ENCODE measurements at places on chromosomes 13 and 19.

DNA sequence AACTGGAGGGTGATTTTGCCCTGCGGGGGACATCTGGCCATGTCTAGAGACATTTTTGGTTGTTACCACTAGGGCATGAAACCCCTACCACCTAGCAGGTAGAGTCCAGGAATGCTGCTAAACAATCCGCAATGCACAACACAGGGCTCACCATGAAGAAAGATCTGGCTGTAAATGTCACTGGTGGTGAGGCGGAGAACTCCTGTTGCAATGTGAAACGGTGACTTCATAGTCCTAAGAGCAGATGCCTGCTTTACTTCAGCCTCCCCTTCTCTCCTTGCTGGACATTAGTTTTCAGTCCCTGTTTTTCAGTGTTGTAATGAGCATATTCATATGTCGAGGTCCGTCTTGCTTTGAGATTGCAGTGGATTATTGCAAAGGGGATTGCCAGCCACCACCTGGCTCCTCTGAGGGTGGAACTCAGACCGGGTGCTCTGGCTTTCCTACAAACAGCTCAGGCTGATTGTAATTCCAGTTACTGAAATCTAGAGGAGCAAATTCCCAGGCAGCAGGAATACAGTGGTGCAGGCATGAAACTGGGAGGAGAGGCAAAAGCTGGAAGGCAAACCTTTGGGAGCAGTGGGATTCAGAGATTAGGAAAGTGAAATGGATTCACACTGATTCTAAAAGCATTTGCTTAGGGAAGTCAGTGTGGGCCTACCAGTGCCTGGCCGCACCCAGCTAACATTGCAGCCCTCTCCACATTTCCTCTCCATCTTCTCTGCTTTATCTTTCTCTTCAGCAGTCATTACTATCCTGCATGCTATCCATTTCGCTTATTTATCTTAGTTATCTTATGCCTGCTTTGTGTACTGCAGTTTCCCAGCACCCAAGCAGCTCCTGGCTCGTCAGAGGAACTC is 76.1 kb upstream of the PCDH8 start:
- no peak for DNase-seq

GRCh38 chr13:34555988-34556387 is 386.1 kb upstream of the NBEA start:
- no peak for DNase-seq

- DNase-seq, result no peak
These were observed 14.8 kb downstream of the TBC1D4 start for GRCh38 chr13:75467040-75467728.

DNA sequence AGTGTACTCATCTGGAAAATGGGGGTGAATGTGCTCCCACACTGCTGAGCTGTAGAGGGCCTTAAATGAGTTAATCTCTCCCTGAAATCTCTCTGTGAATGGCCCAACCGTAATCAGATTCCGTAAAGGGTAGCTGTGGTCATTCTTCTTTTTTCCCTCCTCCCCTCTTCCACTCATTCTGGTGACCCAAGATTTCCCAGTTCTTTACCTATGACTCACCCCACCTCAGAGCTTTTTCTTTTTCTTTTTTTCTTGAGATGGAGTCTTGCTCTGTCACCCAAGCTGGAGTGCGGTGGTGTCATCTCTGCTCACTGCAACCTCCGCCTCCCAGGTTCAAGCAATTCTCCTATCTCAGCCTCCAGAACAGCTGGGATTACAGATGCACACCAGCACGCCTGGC is 33.3 kb upstream of the MUC16 start:
- DNase-seq, result no peak

DNA sequence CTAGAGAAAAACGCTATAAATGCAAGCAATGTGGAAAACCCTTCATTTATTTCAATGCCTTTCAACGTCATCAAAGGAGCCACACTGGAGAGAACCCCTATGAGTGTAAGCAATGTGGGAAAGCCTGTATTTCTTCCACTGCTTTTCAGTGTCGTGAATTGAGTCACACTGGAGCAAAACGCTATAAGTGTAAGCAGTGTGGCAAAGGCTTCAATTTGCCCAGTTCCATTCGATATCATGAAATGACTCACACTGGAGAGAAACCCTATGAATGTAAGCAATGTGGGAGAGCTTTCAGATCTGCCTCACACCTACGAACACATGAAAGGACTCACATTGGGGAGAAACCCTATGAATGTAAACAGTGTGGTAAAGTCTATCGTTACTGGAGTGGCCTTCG is 27.4 kb downstream of the ZNF20 start:
- DNase-seq, result peak; percentile 16

- DNase-seq, result no peak
These were observed 26.7 kb upstream of the CEBPA start for GRCh38 chr19:33329060-33329459.

DNA sequence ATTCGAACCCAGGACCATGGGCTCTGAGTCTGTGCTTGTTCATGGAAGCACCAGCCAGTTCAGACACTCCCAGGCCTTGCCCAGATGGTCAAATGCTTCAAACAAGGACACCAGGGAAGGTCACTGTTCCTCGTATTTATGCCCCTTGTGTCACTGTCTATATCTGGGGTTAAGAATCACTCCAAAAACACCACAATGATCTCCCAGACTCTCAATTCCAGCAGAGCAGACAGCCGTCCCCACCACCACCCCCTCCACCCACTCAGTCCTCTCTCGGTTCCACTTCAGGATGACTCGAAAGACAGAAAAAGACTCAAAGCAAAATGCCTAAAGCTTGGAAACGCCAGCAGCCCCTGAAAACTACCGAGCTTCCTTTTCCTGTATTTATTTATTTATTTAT is 79.0 kb downstream of the INSR start:
- no peak for DNase-seq

- no peak for DNase-seq
These were observed 1.4 kb downstream of the MYCBP2 start for GRCh38 chr13:77325371-77325980.

DNA sequence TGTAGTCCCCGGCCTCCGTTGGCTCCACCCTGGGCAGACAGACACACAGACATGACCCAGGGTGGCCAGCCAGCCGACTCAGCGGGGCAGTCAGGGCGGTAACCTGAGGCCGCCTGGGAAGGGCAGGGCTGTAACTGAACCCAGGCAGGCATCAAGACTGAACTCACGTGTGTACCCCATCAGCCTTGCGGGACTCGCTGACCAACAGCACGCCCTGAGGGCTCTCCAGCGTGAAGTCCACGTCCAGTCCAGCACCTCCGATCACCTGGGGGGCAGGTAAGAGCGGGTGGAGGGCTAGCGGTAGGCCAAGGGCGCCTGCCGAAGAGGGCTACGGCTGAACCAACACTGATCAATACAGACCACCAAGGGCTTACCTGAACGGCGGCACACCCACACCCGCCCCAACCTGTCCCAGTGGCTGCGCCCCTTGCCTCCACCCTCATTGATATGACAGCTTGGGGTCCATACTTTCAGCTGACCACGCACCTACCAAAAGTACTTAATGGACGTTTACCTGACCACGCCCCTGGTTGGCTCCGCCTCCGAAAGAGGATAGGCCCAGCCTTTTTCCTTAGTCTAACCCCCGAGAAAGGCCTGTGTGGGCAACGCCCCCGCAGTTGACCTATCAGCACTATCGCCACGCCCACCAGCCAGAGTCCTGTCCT is 791 bp downstream of the TMED1 start:
- no peak for DNase-seq

DNA sequence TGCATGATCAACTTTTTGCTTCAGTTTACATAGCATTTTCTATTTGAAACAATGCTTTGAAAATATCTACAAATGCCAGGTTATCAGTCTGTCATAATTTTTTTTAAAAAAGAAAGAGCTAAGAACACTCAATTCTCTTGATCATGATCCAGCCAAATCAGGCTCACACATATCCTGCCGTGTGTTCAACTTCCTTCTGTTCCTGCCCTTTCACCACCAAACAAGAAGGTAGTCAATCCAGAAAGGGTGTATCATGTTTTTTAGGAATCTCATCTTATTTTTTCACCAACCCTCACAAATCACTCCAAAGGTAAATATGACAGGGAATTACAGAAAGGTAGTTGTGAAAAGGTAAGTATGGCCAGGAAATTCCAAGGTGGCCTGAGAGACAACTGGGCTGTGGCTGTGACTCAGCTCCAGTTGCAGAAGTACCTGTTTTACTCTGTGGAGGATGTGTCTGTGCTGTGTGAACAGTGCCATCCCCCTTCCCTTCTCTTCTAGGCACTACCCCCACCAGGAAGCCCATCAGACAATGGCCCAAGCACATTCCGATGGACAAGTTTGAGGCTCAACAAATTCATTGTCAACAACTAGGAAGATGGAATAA is 138.8 kb upstream of the GJB6 start:
- DNase-seq, result no peak

DNA sequence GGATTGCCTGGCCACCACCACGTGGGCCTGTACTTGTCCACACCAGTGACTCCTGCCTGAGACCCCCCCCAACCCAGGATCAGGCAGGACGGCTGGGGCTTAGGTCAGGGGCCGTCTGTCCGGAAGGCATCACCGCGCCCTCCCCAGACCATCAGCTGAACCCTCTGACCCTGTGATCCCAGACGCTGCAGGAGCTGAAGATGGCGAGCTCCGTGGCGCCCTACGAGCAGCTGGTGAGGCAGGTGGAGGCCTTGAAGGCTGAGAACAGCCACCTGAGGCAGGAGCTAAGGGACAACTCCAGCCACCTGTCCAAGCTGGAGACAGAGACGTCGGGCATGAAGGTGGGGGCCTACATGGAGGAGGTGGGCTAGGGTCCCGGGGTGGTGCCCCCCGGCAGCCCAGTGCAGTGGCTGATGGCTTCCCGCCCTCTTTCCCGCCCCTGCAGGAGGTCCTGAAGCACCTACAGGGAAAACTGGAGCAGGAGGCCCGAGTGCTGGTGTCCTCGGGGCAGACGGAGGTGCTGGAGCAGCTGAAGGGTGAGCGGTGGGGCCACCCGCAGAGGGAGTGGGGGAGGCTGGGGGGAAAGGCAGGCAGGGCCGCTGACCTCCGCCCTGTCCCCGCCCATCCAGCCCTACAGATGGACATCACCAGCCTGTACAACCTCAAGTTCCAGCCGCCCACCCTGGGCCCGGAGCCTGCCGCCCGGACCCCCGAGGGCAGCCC is 3.0 kb downstream of the APC2 start:
- DNase-seq, result no peak

- no peak for DNase-seq
These were observed 1.2 kb upstream of the LRRC63 start for GRCh38 chr13:46210362-46211083.

DNA sequence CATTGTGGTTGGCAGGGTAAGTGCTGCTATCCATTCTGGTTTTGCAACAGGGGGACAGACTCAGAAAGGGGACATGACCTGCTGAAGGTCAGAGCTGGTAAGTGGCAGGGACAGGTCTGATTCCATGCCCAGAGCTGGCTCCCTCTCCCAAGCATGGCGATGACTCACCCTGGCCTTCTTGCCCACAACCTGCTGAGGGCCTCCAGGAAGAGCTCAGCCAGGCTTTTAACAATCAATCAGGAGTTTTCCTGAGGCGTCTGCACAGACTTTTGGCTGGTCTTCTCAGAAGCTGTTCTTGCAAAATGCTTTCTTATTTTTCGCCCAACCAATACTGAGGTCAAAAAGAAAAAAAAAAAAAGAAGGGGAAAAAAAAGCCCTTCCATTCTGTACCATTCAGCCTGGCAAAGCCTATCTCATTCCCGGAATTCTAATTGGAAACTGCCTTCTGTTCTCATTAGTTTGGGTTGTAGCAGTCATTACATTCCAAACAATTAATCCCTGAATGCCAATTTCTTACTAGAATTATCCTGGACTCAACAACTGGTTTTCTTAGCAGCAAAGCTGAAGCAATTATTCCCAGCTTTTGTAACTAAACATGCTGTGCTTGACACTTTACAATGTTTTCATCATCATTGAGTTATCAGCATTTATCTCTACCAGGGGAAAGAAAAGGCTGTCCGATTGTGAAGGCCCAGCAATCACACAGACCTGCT is 17.7 kb downstream of the SIAH3 start:
- no peak for DNase-seq

- DNase-seq, result peak; percentile 83
These were observed 8.0 kb downstream of the RGCC start for GRCh38 chr13:41465241-41465847.

- no peak for DNase-seq
These were observed 9.7 kb downstream of the F2RL3 start for GRCh38 chr19:16898361-16899015.

DNA sequence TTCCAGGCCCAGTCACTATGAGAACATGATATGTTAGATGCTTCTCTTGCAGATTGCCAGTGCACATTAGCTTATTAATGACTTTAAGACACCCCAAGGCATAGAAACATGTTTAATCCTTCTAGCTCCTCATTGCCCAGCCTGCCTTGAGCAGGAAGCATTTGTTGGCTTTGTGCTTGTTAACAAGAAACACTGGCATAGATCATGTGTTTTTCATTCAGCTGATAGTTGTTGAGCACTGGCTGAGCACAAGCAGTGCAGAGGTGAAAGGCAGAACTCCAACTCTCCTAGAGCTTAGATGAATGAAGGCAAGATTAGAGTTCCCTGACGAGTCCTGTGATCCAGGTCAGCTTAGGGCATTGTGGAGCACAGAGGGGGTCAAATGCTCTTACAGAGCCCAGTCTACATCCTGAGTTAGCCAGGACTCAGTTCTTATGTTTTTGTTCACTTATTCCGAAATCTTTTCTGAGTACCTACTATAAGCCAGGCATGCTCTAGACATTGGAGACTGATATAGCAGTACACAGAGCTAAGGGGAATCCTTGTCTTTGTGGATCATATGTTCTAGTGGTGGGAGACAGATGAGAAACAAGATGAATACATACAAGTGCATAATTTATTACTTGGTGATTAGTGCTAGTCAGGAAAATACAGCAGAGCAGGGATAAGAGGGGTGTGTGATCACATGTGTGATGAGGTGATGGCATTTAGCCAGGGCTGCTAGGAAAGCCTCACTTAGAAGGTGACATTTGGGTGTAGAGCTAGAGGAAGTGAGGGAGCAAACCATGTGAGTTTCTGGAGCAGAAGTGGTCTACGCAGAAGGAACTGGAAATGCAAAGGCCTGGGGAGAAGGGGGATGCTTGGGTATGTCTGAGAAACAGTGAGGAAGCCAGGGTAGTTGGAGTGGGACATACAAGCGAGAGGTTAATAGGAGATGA is 101.2 kb downstream of the WASF3 start:
- no peak for DNase-seq

DNA sequence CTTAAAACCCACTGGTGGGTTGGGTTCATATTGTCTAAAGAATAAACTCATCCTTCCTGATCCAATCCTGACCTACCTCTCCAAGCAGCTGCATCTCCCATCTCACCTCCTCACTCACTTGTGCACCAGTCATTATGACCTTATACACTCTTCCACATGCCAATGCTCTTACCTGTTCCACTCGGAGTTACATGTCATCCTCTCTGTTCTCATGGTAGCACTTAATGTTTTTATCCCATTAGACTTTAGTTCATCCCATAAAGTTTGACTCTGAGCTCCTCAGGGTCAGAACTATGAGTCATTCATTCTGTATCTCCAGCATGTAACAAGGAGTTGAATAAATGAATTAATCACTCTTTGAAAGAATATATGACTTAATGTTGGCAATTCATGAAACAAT is 330.2 kb downstream of the KLF12 start:
- DNase-seq, result no peak

- peak; percentile 0 for DNase-seq
These were observed 485 bp upstream of the ZNF845 start for GRCh38 chr19:53333066-53333462.

Measured in activated T-cell treated with anti-CD3 and anti-CD28 coated beads for 24 hours (primary cell).